Activated CD4-positive, alpha-beta T cell treated with anti-CD3 and anti-CD28 coated beads, Interleukin-2, amount 50 U/mL, for 24 hours (primary cell): ENCODE measurements at places on chromosomes 16 and 17.

DNA sequence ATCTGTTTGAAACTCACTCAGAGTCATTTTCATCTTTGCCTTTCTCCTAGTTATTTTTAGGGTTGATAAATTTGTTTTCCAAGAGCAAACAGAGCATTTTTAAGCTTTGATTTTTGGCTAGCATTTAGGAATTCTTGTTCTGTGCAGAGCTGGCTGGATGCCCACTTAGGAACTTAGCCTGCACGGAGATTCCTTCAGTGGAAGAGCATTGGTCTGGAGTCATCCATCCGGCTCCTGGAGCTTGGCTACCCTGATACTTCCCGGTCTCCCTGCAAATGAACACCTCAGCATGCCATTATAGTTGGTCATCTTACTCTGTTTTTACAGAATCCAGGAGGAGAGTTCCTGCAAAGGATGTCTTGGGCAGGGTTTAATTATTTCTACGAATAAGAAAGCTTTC lies 57.1 kb downstream of the SPECC1 start:
- DNase-seq, result no peak

GRCh38 chr17:66649818-66650543 lies 184.9 kb upstream of the CACNG5 start:
- no peak for DNase-seq

- no peak for DNase-seq
Observed at GRCh38 chr16:87114832-87115231, 202.4 kb downstream of the C16orf95 start.

DNA sequence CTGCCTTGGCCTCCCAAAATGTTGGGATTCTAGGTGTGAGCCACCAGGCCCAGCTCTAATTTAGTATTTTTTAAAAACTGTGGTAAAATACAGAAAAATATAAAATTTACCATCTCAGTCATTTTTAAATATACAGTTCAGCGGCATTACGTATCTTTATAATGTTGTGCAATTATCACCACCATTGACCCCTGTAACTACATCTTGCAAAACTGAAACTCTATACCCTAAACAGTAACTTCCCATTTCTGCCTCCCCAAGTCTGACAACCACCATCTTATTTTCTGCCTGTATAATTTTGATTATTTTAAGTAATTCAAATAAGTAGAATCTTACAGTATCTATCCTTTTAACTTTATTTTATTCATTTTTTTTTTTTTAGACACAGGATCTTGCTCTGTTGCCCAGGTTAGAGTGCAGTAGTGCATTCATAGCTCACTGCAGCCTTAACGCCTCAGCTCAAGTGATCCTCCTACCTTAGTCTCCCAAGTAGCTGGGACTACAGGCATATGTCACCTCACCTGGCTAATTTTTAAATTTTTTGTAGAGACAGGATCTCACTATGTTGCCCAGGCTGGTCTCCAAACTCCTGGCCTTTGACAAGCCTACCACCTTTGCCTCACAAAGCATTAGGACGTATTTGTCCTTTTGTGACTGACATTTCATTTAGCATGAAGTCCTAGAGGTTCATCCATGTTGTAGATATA lies 10.9 kb upstream of the GGA2 start:
- no peak for DNase-seq

DNA sequence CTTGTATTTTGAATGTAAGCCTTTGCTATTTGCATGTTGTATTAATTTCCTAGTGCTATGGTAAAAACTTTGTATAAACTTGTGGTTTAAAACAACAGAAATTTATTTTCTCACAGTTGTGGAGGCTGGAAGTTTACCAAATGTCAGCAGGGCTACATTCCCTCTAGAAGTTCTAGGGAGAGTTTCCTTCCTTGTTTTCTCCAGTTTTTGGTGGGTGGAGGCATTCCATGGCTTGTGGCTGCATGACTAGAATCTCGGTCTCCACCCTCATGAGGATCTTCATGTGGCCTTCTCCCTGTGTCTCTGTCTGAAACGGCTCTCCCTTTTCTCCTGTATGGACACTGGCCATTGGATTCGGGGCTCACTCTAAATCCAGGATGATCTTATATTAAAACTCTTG lies 482.2 kb upstream of the GOT2 start:
- DNase-seq, result no peak

- DNase-seq, result no peak
Observed at GRCh38 chr17:82242977-82243647, 14.3 kb downstream of the SLC16A3 start.

DNA sequence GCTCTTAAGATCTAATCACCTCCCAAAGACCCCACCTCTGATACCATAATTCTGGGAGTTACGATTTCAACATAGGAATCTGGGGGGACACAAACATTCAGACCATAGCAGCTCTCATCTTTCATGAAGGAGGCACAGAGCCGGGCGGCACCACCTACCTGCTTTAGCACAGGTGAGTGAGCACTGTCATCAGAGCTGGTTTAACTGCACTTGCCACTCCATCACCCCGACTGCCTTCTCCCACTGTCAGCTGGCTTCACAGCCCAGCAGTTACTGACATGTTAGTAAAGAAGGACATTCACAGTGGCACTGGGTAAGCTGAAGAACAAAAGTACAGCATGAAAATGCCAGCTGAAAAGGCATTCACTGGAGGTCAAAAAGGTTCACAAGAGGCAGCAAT lies 22.5 kb downstream of the GABARAPL2 start:
- no peak for DNase-seq

DNA sequence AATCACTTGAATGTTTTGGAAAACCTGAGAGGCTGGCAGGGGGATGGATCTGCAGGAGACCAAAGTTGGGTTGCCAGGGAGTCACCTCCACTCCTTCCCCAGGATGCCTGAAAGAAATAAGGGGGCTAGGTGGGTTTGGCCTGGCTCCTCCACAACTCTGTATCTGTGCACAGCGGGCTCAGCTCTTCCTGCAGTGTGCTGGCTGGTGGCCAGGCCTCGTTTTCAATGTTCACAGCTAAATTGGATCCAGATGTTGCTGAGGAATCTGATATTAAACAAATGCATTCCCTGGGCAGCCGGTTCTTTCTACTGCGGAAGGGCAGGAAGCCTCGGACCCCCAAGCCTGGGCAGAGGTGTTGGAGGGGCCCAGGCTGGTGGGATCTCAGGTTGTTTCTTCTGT lies 106.2 kb downstream of the N4BP1 start:
- DNase-seq, result no peak

GRCh38 chr17:11412654-11413053 lies 171.6 kb downstream of the SHISA6 start:
- no peak for DNase-seq

DNA sequence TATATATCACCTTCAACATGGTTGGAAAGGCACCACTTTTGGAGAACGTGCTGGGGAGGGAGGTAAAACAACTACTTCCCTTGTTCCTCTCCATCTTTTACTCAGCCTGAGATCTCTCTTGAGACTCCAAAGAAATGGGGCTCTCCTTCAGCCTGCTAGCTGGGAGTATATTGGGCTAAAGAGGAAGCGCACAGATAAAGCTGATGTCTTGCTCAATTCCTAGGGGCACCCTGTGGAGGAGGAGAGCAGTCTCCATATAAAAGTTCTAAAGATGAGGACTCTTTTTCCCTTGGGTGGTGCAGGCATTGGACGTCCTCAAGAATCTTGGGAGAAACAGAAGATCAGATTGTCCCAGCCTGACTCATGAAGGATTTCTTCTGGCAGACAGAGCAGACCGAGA lies 4.6 kb upstream of the ETV4 start:
- no peak for DNase-seq

DNA sequence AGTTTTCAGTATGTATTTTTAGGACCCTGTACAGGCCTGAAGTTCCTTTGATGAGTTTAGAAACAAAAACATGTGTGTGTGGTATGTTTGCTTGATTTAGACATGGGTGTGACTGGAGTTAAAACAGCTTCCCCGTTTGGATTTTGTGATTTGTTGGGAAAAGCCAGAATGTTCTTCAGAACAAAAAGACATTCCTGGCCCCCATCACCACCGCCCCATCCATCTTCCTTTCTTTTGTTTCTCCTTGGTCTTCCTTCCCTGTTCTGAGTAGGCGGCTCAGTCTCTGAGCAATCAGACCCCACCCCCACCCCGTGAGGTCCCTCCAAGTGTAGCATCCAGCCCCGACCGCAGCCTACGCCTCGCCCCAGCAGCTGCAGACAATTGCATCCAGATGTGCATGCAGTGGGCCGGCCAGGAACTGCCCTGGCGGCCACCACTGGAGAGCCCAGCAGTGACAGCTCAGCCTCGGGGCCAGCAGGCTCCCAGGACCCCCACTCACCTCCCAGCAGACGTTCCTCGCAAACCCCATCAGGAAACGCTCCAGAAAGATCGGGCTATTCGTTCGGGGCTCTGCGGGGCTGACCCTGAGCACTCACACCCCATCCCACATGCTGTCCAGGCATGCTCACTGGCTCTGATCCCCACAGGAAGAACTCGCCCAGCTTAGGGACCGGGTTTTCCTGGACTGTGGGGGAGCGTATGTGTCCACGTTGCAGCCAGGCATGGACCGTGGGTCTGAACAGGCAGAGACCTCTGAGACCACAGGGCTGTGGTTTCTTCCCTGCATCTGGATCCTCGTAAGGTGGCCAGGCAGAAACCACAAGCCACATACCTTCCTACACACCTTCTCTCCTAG lies 99.8 kb upstream of the CDH5 start:
- DNase-seq, result no peak

DNA sequence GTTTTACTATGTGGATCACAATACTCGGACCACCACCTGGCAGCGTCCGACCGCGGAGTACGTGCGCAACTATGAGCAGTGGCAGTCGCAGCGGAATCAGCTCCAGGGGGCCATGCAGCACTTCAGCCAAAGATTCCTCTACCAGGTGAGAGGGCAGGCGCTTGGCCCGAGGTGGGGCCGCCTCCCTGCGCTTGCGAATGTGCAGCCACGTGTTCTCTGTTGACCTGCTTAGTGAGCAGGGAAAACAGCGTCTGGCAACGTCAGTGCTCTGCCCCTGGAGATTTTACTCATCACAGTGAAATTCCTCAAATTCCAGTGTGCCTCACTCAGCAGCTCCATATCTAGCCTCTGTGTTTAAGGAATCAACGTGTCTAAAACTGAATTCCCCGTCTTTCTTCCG lies 33.4 kb upstream of the CLEC18A start:
- no peak for DNase-seq

DNA sequence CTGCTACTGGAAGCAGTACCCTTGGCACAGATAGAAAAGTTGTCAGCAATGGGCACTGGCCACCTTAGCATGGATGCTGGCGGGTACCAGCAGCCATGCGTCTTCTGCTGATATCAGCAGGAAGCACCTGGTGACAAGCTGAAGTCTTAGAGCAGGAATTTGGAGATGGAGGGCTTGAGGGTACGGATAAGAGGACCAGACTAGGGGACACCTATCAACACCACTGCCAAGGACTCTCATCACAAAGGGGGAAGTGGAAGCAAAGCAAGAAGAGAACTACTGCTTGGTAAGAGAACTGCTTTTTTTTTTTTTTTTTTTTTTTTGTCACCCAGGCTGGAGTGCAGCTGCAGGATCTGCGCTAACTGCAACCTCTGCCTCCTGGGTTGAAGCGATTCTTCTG lies 35.4 kb upstream of the LYRM9 start:
- DNase-seq, result no peak

- no peak for DNase-seq
Observed at GRCh38 chr17:78412403-78412802, 34.0 kb downstream of the PGS1 start.

DNA sequence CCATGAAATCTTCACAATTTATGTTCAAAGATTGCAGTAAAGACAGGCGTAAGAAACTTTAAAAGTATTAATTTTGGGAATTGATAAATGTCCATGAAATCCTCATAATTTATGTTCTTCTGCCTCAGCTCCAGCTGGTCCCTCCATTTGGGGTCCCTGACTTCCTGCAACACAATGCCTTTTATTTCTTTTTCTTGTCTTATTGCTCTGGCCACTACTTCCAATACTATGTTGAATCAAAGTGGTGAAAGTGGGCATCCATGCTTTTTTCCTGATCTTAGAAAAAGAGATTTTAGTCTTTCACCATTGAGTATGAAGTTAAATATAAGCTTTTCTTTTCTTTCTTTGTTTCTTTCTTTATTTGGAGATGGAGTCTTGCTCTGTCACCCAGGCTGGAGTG lies 14.3 kb downstream of the TAT start:
- DNase-seq, result no peak
